Endothelial cell of umbilical vein (primary cell): ENCODE measurements at places on chromosomes 13 and 19.

GRCh38 chr13:93280688-93281087 lies 54.1 kb downstream of the GPC6 start:
- H3K27me3 ChIP-seq = no peaks in the 10 kb centered on the region
- H3K4me3 ChIP-seq = no peak overlapping the region
- no peak overlapping the region for H3K27ac ChIP-seq
- no peaks in the 10 kb centered on the region for H3K4me1 ChIP-seq
- no peaks in the 10 kb centered on the region for H3K36me3 ChIP-seq

GRCh38 chr13:51781246-51782022 lies 22.5 kb downstream of the DHRS12 start:
- no peaks in the 10 kb centered on the region for H3K27me3 ChIP-seq
- no peaks in the 10 kb centered on the region for H3K4me1 ChIP-seq
- DNase-seq = peak; percentile 39
- no peak overlapping the region for H3K27ac ChIP-seq

DNA sequence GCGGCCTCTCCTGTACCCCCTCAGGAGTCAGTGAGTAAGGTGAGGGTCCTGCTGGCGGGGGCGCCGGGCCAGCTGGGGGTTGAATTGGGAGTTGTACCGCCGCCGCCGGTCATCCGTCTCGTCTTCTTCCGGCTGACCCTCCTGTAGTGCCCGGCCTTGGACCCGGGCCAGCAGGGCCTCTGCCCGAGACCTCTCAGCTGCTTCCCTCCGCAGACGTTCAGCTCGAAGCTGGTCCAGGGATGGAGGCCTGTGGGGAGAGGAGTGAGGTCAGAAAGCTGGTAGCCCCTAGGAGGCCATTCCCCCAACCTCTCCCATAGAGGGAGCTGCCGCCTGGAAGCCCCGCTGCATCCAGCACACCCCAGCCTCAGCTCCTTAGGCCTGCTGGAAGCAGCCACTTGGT lies 3.8 kb downstream of the LENG1 start:
- H3K4me1 ChIP-seq = peaks cover 14% of the 10 kb centered on the region
- no peaks in the 10 kb centered on the region for H3K27me3 ChIP-seq
- no peak overlapping the region for H3K27ac ChIP-seq
- H3K4me3 ChIP-seq = no peak overlapping the region
- H3K36me3 ChIP-seq = peaks cover 56% of the 10 kb centered on the region
- no peak for DNase-seq

DNA sequence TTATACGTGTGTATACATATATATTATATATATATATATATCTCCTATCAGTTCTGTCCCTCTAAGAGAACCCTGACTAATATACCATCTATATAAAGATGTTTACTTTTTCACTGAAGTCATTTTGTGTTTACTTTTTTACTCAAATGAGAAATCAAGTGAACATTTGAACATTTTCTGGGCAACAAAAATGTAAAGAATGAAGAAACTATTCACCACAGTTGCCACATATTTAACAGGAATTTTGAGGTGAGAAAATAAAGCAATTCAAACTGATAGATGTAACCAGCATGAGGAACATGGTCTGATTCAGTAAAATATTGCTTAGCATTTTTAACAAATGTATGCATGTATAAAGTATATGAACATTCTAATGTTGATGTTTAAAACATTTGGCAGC lies 299.2 kb upstream of the KLHL1 start:
- no peaks in the 10 kb centered on the region for H3K27me3 ChIP-seq
- no peak for DNase-seq
- H3K4me3 ChIP-seq = no peak overlapping the region
- no peak overlapping the region for H3K27ac ChIP-seq
- no peaks in the 10 kb centered on the region for H3K36me3 ChIP-seq

DNA sequence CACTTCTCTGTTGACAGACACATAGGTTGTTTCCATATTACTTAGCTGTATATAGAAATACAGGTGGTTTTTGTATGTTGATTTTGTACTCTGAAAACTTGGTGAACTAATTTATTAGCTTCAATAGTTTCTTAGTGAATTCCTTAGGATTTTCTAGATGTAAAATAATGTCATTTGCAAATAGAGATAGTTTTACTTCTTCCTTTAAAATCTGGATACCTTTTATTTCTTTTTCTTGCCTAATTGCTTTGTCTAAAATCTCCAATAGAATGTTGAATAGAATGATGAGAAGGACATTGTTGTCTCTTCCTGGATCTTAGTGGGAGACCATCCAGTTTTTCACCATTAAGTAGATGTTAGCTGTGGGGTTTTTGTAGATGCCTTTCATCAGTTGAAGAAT lies 18.7 kb downstream of the RB1 start:
- H3K4me1 ChIP-seq = no peaks in the 10 kb centered on the region
- H3K4me3 ChIP-seq = no peak overlapping the region
- no peak overlapping the region for H3K27ac ChIP-seq
- H3K27me3 ChIP-seq = no peaks in the 10 kb centered on the region
- no peak for DNase-seq
